ENCODE measurements at places on chromosomes 3 and 15.
A peak's percentile ranks its signal among the peaks of the same experiment; 100 is the strongest.

- DNase-seq, result no peak
These were observed 1.7 kb upstream of the FAM3D start for GRCh38 chr3:58668247-58668646.

- no peak for DNase-seq
These were observed 92.2 kb downstream of the ST6GAL1 start for GRCh38 chr3:187022403-187023029.

- no peak for DNase-seq
These were observed 23.3 kb downstream of the STAG1 start for GRCh38 chr3:136728918-136729317.

GRCh38 chr3:116007000-116007399 lies 383.7 kb downstream of the GAP43 start:
- DNase-seq, result no peak

DNA sequence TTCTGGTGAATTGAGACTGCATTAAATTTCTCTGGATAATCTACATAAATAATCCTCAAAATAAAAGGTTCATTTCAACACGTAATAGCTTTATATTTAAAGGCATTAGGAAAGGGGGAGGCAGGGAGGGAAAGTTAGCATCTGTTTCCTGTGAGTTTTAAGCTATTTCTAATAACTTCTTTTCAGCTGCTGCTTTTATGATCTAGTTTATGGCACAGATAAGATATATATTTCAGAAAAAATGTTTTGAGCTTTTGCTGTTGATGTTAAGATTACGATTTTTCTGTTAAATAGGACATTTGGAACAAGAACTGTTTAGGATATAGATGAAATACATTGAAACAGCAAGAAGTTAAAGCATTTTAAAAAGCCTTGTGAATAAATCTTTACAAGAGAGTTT lies 30.0 kb downstream of the UBE2E1 start:
- DNase-seq, result no peak

- DNase-seq, result no peak
These were observed 241.6 kb upstream of the CNTN6 start for GRCh38 chr3:851098-851790.

DNA sequence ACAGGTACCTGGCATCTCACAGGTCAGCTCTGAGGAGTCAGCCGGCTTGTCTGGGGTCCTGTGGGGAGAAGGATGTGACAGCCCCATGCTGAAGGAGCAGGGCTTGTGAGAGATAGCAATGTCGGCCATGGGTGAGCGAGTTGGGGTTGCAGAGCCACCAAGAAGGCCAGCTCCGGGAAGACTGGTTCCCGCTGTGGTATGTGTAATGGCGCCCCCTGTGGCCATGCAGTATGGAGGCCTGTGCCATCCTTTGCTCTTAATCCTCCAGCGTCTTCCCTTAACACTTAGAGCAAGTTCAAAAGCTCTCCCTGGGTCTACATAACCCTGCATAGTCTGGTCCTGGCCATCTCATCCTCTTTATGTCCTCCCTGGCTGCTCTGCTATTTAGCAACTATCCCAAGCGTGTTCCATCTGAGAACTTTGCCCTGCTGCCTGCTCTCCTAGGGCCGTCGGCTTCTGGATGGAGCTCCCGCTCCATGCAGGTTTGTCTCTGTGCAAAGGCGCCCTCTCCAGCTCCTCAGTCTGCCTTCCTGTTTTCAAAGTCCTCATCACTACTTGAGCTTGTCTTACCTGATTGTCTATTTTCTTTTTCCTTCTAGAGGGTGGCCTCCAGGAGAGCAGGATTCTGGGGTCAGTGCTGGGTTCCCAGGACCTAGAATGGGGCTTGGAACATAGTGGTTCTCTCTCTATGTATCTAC lies 40.8 kb upstream of the IQCF6 start:
- no peak for DNase-seq

DNA sequence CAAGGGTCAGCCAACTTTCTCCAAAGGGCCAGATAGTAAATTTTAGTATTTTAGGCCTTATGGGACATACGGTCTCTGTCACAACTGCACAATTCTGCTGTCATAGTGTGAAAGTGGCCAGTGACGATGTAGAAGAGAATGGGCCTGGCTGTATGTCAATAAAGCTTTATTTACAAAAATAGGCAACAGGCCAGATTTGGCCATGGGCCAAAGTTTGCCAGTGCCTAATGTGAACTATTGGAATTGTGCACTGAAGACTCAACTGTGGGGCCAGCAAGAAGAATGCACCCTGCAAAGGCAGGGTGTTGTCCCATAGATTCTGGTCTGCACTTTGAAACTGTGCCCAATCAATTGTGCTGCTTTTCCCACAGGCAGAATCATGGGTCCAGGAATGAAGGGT lies 69.4 kb upstream of the PRR23E start:
- no peak for DNase-seq

- DNase-seq, result peak; percentile 19
These were observed 22.2 kb downstream of the ALDH1A2 start for GRCh38 chr15:58043192-58043903.

DNA sequence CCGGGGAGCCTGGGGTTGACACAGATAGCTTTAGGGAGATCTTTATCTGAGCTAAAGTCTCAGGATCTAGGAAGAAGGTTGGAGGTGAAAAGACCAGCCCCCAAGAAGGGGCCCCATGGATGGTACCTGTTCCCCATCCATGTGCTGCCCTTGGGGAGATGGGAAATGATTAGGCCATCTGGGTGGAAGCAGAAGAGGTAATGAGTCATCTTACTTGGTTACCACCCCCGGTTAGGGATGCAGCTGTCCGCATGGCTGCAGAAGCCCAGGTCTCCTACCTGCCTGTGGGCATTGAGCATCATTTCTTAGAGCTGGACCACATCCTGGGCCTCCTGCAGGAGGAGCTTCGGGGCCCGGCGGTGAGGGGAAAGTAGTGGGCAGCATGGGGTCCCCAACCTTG lies 3.1 kb upstream of the CPLX3 start:
- no peak for DNase-seq

GRCh38 chr15:48775546-48775945 lies 35.3 kb downstream of the CEP152 start:
- DNase-seq, result no peak

DNA sequence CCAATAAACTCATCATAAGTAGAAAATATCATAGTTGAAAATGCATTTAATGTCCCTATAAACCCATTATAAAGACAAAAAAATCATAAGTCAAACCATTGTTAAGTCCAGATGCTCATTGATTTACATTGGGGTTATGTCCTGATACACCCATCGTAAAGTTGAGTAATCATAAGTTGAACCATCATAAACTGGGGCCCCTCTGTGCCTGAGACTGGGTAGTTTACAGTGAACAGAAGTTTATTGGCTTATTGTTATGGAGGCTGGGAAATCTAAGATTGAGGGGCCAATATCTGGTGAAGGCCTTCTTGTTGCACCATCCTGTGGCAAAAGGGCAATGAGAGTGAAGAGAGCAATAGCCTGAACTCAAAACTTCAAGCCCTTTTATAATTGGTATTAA lies 10.6 kb downstream of the MKRN3 start:
- DNase-seq, result no peak

- DNase-seq, result no peak
These were observed 20.7 kb upstream of the LPP start for GRCh38 chr3:188133219-188133618.

DNA sequence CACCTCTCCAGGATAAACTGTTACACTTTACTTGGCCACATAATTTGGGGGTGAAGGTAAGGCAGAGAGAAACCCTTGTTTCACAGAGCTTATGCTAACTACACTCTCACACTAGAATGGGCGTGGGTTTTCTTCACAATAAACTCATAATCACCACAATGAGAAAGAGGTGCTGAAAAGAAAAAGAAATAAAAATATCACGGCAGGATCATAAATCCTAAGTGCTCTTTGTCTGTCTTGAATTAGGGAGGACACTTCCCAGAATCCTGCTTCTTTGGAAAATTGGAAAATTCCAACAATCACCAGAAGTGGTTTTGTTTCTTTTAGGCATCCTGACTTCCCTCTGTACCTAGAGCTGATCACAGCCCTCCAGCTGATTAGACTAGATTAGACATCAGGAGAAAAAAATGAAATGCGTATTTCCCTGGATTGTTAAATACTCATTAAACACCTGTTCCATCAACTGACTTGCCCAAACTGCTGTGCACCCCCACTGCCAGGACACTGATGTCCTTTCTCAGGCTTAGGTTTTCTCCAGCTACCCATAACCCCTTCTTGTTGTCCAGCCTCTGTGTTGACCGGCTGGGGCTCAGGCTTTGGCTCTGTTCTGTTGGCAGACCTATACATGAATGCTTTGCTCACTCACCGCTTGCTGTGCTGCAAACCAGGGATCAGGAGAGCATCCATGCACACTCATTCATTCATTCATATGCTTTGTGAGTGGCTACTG lies 41.6 kb upstream of the ACKR4 start:
- DNase-seq, result no peak

DNA sequence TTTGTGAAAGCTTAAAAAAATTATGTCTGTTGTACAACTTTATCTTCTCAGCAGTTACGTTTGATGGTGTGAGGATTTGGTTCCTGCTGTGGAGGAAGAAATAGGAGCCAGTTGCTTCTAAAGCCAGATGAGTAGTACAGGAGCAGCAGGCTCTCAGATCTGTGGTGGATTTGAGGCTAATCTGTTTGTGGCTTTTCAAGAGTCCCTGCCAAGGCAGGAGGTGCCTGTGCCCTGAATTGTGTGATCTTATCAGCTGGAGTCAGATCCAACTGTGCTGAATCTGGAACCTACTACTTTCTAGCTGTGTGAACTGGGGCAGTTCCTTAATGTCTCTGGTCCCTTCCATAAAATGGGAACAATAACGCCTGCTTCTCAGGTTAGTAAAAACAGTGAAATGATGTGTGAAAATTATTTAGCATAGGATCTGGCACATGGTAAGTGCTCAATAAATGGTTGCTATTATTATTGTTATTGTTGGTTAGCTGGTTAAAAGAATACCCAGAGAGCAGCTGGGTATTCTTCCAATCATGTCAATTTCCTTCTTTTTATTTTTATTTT lies 7.7 kb downstream of the CLDN11 start:
- no peak for DNase-seq

DNA sequence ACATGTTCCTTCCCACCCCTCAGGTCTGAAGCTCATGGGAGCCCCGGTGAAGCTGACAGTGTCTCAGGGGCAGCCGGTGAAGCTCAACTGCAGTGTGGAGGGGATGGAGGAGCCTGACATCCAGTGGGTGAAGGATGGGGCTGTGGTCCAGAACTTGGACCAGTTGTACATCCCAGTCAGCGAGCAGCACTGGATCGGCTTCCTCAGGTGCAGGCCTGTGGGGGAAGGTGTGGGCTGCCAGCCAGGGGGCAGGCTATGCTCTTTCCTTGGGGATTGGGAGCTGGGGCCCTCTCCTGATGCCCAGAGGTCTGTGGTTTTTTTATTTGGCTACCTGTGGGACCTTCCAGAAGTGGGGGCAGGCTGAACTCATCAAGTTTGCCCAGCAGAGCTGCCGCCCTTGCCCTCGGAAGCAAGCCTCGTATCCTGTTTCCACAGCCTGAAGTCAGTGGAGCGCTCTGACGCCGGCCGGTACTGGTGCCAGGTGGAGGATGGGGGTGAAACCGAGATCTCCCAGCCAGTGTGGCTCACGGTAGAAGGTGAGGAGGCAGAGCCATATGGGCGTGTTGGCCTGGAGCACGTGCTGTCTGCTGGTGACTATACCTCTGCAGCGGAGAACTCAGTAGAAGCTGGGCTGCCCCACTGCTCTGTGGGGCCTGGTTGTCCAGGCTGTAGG lies 2.2 kb downstream of the TYRO3 start:
- no peak for DNase-seq

All from stimulated activated CD4-positive, alpha-beta T cell treated with anti-CD3 and anti-CD28 coated beads, Interleukin-4, amount 100 ng/mL, for 48 hours (primary cell).